PC-3 (cell line): ENCODE measurements at places on chromosomes 3 and 15. TPM values are rescaled to one million over a fixed set of nuclear protein-coding genes. Genes with fewer than 3 reads are reported as not detected.

DNA sequence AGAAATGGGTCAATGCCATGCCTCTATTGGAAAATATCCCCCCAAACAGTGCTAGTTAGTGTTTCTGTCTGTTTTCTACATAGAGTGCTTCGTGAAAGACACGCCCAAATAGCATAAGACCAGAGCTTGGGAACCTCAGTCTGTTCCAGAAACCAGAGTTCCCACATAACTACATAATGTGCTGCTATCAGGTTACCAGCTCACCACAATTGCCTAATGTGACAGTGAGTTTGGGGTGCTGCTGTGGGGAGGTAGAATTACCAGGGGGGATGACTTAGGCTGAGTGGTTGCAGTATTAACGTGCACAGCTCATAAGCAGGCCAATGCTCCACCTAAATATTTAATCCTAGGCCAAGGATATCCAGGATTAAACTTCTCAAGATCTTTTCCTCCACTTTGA lies 39.2 kb downstream of the DUT start:
- no peaks in the 10 kb centered on the region for H3K36me3 ChIP-seq
- H3K4me3 ChIP-seq, result no peak overlapping the region
- peaks cover 17% of the 10 kb centered on the region for H3K4me1 ChIP-seq
- no peak overlapping the region for H3K27ac ChIP-seq

- H3K4me1 ChIP-seq, result peaks cover 19% of the 10 kb centered on the region
- H3K27me3 ChIP-seq, result no peaks in the 10 kb centered on the region
- H3K4me3 ChIP-seq, result no peak overlapping the region
- no peak for DNase-seq
Observed at GRCh38 chr3:153171918-153172317, 9.9 kb downstream of the RAP2B start.

GRCh38 chr3:115165701-115166100 lies 18.6 kb upstream of the ZBTB20 start:
- no peak for DNase-seq
- H3K27me3 ChIP-seq, result no peaks in the 10 kb centered on the region
- H3K4me3 ChIP-seq, result no peak overlapping the region

Gene DZIP3
- total RNA-seq, result 5.1 and 7.3 TPM in 2 replicates

Gene RPL22L1
- 40.0 and 44.9 TPM in 2 replicates for total RNA-seq

Gene EIF1B
- total RNA-seq, result 9.0 and 10.0 TPM in 2 replicates

Gene NEK10
- 0.98 and 1.7 TPM in 2 replicates for total RNA-seq

Gene WDR93
- 0.22 TPM in 1 of 2 replicates, not detected in the other for total RNA-seq

Gene DGKG
- 2.5 and 2.7 TPM in 2 replicates for total RNA-seq
